Left kidney (tissue), 8 donors: ENCODE measurements at places on chromosomes 6 and 20. TPM values are rescaled to one million over a fixed set of nuclear protein-coding genes. Genes with fewer than 3 reads are reported as not detected.
A peak's percentile ranks its signal among the peaks of the same experiment; 100 is the strongest.

DNMT3B gene
- polyA plus RNA-seq: 10.1 TPM

UBE2C gene
- polyA plus RNA-seq: 84.4 TPM

RHAG gene
- 0.96 TPM for polyA plus RNA-seq

PGK2 gene
- polyA plus RNA-seq: not detected

PCSK2 gene
- 0.62 TPM for polyA plus RNA-seq

VWA7 gene
- 8.5 TPM for polyA plus RNA-seq

DDX39B gene
- 785 TPM for polyA plus RNA-seq

CENPW gene
- 39.4 TPM for polyA plus RNA-seq

MRPS10 gene
- polyA plus RNA-seq: 33.5 TPM

RREB1 gene
- 23.9 TPM for polyA plus RNA-seq

SLC17A9 gene
- 1.7 TPM for polyA plus RNA-seq

RBM24 gene
- polyA plus RNA-seq: 1.2 TPM

HRH3 gene
- polyA plus RNA-seq: 0.15 TPM

FAM209A gene
- 0.65 TPM for polyA plus RNA-seq

SERPINB6 gene
- polyA plus RNA-seq: 89.2 TPM

DNA sequence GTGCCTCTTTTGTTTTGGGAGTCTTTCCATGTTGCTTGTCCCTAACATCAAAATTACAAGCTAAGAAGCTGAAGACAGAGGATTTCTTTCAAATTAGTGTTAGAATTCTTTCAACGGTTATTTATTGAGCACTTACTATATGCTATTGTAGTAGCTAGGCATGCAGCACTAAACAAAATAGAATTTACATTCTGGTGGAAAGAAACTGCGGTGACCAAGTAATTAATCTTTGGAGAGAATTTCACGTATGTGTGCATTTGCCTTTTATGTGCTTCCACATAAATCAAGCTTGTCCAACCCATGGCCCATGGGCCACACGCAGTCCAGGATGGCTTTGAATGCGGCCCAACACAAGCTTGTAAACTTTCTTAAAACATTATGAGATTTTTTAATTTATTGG, 33.0 kb upstream of the DUSP22 start:
- peak; percentile 50 for DNase-seq

- DNase-seq: no peak
These were observed 2.8 kb downstream of the ADNP start for GRCh38 chr20:50928469-50928868.

DNA sequence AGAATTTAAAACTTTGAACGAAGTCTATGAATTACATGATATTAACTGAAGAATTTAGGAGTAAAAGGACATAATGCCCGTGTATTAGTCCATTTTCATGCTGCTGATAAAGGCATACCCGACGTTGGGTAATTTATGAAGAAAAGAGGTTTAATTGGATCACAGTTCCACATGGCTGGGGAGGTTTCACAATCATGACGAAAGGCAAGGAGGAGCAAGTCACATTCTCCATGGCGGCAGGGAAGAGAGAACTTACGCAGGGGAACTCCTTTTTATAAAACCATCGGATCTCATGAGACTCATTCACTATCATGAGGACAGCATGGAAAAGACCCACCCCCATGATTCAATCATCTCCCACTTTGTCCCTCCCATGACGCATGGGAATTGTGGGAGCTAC, 210.6 kb downstream of the CD83 start:
- DNase-seq: no peak

DNA sequence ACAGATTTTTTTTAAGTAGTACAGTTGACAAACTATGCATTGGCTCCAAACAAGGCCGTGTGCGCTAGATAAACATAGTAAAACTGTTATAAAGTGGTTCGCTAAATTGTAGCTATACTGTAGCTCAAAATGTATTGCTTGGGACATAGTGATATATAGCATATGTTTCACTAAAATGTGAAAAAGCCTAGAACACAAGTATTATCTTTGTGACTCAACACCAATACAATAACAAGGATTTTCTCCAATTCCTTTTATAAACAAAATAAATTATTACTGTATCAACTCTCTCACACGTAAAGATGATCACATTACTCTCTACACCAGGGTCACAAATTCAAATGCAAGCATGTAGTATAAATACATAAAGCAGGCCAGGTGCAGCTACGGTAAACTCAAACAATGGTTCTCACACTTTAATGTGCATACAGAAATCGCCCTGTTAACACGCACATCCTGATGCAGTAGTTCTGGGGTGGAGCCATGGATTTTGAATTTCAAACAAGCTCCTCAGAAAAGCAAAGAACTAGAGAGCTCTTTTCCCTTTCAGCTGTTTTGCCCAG, 214.6 kb downstream of the GMDS start:
- no peak for DNase-seq

DNA sequence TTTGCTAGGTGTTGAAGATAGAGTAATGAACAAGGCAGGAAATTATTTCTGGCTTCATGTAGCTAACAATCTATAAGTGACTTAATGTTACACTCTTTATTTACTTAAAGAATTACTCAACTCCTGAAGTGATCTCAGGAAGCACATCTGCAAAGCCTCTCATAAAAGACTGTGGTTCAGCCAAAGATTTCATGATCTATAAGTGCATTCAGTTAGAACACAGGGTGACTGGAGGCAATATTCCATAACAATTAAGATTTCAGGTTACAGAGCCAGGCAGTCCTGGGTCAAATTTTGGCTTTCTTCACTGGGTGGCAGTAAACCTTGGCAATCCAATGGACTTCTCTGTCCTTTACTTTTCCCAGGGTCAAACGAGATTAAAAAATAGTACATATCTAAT, 204.0 kb downstream of the TPBG start:
- no peak for DNase-seq

- DNase-seq: no peak
These were observed 105.6 kb downstream of the CDH26 start for GRCh38 chr20:60063739-60064380.

DNA sequence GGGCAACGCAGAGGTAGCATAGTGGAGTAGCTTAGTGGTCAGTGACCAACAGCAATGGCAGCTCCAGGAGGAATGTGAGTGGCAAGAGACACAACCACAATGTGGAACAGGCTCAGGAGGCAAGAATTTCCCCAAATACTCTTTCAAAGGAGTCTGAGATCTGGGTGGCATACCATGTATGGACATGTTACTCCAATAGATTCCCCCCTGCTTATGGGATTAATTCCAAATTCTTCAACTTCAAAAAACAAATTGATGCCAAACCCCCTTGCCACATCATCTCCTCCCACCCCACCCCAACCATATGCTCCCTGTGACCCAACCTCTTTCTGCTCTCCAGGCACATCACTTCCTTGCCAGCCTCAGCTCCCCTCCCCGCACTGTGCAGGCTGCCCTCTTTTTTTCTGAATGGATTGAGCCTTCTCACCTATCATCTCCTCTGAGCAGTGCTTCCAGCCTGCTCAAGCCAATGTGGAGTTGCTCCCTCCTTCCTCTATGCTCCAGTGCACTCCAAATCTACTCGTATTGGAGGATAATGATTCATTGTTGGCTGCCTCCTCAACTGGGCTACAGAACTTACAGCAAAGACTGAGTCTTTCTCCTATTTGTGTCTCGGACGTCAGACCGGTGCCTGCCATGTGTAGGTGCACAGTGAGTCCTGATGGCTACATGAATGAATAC, 93.0 kb upstream of the CEP85L start:
- no peak for DNase-seq

- DNase-seq: no peak
These were observed 19.1 kb downstream of the ADGRB3 start for GRCh38 chr6:68654134-68654533.

DNA sequence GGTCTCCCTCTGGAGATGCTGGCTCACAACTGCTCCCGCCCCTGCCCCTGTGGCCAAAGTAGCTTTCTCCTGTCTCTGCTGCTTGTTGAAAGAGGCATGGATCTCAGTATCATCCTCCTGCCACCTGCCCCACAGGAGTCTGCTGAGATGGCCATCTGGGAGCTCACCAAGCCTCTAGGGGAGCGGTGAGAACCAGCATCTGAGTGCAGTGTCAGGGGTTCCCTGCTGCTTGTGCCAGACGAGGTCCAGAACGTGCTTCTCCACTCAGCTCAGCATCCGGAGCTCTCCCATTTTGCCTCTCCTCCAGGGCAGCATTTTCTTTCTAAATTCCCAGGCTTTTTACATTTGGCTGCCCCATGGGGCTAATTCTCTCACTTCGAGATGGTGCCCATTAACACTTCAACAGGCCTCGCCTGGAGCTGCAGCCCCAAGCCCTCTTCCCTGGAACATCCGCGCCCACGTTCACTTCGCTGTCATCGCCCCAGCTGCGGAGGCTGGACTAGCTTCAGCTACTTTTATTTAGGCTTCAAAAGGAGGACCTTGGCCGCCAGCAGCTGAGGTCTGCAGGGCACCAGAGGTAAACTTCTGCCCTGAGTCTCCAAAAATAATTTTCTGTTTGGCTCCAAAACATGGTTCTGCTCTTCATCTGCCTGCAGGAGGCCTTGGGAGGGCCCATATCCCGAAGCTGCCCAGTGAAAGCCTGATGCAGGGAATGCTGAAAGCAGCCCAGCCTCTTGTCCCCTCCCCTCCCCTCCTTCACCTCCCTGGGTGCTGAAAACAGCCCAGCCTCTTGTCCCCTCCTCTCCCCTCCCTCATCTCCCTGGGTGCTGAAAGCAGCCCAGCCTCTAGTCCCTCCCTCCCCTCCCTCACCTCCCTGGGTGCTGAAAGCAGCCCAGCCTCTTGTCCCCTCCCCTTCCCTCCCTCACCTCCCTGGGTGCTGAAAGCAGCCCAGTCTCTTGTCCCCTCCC, 25.2 kb upstream of the MLN start:
- DNase-seq: no peak

GRCh38 chr6:132304891-132305305, 96.4 kb downstream of the MOXD1 start:
- DNase-seq: no peak

DNA sequence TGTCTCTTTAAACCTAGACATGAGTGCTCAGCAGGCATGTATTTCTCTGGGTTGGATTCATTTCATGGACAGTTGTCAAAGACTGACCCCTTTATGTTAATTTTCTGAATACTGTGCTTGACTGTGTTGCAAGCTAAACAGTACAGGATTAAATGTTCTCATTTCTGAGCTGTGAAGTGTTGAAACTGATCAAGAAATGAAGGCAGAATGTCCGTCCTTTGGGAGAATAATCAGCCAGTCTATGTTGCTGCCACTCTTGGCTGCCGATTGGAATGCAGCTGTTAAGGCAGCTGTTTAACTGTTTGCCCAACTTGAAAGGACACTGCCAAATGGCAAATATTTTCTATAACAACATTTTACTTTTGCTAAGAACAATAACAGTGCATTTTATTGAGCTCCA, 87.3 kb downstream of the CEP57L1 start:
- no peak for DNase-seq

GRCh38 chr6:169092375-169092774, 161.3 kb downstream of the THBS2 start:
- no peak for DNase-seq

DNA sequence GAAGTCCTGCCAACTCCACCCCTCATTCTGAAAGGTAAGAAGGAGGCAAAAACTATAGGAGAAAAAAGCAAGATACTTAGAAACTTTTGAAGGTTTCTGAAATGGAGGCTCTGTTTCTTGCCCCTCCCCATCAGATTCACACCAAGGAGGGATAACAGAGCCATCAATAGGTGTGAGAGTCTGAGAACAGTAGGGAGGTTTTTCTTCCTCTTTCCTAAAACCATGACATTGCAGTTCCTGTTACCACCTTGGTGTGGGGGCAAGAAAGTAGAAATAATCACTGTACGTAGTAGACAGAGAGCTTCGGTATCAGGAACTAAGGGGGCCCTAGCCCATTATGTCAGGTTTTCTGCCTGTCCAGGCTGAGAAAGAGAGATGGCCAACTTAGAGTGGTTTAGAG, 333.3 kb upstream of the SYNCRIP start:
- no peak for DNase-seq

DNA sequence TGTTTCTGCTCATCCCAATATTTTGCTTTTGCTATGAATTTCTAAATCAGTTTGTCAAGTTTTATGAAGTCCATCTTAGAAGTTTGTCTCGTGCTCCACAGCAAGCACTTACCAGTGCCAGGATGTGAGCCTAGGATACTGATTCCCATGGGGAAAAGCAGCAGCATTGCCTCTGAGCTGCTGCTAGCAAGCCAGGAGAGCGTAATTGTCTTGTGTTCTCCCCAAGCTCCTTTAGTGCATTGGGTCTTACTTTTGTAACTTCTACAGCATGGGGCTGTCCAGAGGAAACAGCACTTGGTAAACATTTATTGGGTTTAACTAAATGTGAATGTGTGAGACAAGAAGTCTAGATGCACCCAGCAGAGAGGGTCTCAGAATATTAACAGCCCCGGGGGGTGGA, 76.1 kb downstream of the RNF182 start:
- DNase-seq: no peak

DNA sequence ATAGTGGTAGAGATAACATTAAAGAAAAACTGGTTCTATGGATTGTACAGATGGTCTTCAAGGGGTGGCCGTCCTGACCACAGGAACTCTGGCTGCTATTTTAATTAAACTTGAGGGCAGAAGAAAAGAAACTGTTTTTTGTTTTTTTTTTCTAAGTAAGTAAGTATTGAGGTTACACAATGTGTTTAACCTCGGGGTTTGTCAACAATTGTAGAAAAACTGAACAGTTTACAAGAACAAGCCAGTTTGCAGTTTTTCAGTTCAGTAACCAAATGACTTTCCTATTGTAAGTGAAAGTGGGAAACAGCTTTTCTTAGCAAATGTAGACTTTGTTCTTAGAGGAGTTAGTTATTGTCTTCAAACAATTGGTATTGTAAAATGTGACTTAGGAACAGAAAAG, 77.0 kb downstream of the PLCB1 start:
- no peak for DNase-seq

GRCh38 chr6:159217595-159218275, 48.5 kb downstream of the FNDC1 start:
- DNase-seq: peak; percentile 45

GRCh38 chr20:49712118-49712517, 1.6 kb downstream of the B4GALT5 start:
- no peak for DNase-seq

- DNase-seq: no peak
These were observed 284.5 kb upstream of the JAG1 start for GRCh38 chr20:10958279-10958678.

DNA sequence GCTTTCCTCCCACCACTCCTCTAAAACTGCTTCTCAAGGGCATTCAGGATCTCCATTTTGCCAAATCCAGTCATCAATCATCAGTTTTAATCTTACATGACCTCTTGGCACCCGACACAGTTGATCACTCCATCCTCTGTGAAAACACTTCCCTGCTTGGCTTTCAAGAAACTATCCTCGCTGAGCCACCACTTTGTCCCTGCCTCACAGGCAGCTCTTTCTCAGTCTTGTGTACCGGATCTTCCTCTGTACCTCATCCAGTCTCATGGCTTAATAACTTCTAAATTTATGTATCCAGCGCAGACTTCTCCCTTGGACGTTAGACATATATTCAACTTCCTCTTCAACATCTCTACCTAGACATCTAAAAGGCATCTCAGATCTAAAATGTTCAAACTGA, 89.9 kb downstream of the BTBD9 start:
- no peak for DNase-seq

- DNase-seq: peak; percentile 26
These were observed 102.0 kb downstream of the ARID1B start for GRCh38 chr6:156879186-156879585.
